Activated CD4-positive, alpha-beta T cell treated with anti-CD3 and anti-CD28 coated beads, Interleukin-2, amount 10 ng/mL, durations not matched to agents 7 days and 5 days (primary cell): ENCODE measurements at places on chromosomes 2 and 18. TPM values are rescaled to one million over a fixed set of nuclear protein-coding genes. Genes with fewer than 3 reads are reported as not detected.

Gene DYSF
- 0.12 TPM for total RNA-seq

GRCh38 chr2:10779776-10780490 lies 32.7 kb downstream of the PDIA6 start:
- no peak for DNase-seq

DNA sequence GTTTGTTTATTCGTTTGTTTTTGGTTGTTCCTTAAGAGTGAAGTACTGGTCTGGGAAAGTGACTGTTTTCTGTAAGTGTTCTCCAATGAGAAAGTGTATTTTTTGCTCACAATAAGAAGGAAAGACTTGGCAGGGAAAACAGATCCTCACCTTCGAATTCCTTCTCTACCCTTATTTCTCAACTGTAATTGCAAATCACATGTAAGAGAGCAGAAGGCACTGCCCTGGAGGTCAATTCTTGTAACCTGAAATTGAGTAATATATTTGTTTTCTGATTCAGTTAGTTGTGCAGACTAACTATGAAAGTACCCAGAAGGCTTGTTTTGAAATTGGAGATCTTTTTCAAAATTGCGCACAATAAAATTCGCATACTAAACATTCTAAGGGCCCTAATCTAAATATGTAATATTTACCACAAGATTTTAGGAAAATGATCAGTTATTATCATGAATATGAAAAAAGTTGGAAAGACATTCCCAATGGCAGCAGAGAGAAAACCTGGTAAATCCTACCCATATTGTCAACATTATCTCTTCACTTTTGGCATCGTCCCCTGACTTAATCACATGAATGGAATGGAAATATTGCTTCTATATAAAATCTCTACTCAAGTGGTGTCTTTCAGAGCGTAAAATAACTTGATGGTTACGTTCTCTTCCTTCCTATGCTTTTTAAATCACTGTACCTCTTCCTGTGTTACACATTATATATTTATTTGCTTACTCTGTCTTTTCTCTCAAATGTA lies 24.1 kb downstream of the TFPI start:
- DNase-seq = no peak

GRCh38 chr2:59196491-59196890 lies 955.4 kb upstream of the FANCL start:
- no peak for DNase-seq

DNA sequence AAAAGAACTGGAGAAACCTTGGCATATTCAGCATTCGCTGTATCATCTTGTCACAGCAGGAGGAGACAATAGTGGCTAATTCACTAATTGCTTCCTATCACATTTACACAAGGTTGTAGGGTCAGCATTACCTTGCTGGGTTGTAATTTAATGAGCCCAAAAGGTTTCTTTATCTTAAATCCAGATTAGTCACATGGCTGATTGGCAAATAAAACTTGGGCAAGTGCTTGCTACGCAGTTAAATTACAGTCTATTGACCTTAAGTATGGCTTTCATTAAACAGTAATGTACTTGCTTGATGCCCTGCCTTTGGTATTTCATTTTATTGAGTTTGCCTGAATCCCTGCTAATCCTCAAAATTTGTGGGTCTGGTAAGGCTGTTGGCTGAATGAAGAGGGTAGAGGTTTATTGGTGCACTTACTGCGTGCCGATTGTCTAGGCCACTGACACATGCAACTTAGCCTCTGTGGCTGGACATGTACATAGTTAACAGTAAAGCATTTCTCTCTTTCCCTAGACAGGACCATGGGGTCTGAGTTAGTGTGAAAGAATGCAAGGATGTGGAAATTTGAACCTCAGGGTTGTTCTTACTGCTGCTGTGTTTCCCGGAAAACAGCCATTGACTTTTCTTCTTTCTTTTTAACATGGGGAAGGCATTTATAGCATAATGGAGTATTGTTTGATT lies 34.3 kb downstream of the FMNL2 start:
- no peak for DNase-seq

DNA sequence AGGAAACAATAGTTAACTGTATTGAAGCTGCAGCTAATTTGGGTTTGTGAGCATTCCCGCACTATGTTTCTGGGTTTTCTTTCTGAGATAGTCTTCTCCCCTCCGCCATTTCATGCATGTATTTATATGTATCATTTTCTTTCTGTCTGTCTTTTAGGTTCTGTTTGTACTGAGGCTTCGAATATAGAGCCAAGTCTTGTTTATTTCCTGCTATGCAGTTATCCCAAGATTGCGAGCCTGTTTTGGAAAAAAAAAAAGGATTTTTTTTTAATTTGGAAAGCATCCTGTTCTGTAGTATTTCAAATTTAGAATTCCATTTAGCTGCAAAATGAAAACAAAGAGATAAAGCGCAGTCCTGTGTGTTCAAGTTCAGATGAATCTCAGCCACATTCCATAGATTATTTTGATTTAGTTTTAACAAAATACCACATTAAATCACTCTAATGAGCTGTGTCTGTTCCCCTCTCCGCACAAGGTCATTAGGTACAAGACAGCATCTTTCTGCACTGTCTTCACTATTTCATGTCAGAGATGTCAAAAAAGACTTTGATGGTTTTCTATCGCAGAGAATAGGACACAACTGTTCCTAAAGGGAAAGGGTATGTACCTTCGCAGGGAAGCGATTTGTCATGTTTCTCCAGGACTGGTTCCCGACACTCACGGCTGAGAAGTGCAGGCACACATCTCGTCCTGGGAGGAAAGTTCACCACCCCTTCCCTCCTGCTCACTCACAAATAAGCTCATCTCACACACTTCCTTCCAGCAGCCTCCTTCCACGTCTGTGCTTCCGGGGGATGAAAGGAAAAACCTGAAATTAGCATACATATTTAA lies 443.4 kb downstream of the ZNF516 start:
- DNase-seq = no peak

DNA sequence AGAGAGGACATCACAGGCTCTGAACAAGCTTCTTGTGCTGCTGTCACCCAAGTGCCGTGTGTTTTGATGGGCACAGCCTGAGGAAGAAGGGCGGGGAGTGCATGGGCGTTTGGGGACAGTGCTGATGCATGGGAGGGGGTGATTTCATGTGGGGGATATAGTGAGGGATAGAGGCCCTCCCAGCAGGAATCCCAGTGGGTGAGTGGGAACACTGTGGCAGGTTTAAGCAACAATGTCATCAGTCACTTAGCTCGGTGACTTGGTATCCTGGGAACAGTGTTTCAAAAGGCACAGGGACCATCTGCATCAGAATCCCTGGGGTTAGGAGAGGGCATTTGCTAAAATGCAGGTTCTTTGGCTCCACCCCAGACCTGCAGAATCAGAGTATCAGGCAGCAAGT lies 609 bp downstream of the SIGLEC15 start:
- no peak for DNase-seq

- no peak for DNase-seq
These were observed 64.4 kb downstream of the TTC21B start for GRCh38 chr2:165889158-165889557.

Gene VAMP8
- 149 TPM for total RNA-seq

DNA sequence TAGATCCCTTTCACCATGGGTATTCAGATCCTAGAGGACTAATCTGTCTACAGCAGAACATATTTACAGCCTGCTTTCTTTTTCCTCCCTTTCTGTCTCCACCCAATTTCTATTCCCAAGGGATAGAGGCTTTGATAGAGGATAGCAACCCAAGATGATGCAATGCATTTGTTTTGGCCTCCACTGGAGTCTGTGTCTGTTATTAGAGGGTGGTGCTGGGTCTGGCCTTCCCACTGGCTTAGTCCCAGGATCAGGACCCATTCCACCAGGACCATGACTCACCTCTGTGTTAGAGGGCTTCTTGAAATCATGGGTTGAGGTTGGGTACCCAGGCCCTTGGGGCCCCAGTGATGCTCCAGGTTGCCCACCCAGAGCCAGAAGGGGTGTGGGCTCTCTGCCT lies 239.7 kb upstream of the TNP1 start:
- DNase-seq = no peak

Gene ALPG
- total RNA-seq = not detected

DNA sequence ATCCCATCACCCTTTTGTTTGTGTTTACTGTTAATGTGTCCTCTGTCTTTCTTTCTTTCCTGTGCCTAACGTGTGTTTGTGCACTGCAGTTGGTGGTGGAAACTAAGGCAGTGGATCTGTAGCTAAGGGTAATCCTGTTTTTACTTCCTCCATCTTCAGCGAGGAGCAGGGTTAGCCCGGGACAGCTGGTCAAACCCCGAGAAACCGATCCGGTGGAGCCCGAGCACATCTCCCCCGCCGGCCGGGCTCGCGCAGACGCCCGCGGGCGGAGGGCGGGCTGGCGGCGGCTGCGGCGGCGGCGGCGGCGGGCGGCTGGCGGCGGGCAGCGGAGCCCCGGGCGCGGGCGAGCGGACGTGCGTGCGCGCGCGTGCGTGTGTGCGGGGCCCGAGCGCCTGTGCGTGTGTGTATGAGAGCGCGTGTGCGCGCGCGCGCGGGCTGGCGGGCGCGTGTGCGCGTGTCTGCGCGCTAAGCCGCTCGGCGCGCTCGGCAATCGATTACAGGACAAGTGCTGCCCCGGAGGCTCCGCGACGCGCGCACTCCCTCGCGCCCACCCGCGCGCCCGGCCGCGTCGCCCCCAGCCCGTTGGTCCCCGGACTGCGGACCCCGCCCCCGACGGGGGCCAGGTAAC lies at the start of gene IKZF2:
TSS of gene IKZF2 (minus strand) at position 176 of the 628 bp plus-strand sequence. CDS start 2,983 bp downstream, outside the sequence.
- DNase-seq = peak; percentile 67

GRCh38 chr2:227853204-227853629 lies 18.2 kb upstream of the DAW1 start:
- no peak for DNase-seq

DNA sequence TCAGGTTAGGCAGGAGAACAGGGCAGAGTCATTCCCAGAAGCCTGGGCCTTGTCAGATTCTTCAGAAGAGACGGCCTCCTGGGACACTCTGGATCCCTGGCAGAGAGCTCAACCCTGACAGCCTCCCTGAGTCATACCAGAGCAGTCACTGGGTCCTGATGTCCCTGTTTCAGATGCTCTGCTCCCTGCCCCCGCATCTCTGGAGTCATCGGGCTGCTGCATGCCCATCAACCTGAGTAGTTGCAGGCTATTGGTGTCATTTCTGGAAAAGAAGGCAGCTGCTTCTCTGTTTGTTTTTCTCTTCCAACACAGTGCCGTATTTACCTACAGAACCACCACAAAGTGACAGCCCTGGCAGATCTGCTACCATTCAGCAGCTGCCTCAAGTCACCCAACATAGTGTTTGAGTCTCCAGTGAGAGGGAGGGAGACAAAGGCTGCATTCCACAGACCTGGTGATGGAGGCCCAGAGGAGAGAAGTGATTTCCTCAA lies 145.1 kb downstream of the B3GNT2 start:
- DNase-seq = no peak

Gene RPL31
- total RNA-seq = 1,501 TPM

DNA sequence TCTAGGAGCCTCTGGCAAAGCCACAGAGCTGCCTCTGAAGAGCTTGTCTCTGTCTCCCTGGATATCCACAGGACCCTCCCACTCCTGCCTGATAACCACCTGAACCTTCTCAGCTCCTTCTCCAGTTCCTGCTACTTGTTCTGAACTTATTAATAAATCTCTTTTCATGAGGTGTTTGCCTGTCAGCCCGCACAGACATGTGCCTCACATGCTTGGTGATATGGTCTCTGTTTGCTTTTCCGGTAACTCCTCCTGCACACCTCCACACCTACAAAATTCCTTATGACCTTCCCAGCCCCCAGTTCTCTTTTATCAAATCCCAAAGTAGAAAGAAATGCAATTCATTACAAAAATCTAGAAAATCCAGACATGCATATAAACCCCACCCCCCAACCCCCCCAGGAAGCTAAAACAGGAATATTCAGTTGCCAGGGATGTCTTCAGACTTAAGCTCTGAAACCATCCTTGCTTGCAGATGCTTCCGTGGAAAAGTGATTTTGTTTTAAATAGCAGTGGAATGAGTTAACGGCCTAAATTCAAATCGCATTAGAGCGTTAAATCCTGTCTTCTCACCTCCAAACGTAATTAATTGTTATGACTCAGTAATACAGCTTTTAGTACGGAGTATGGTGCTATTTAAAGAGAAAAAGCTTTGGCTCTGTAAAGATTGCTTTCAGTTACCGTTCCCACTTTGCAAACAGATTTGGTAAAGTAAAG lies 2.1 kb upstream of the PID1 start:
- no peak for DNase-seq

DNA sequence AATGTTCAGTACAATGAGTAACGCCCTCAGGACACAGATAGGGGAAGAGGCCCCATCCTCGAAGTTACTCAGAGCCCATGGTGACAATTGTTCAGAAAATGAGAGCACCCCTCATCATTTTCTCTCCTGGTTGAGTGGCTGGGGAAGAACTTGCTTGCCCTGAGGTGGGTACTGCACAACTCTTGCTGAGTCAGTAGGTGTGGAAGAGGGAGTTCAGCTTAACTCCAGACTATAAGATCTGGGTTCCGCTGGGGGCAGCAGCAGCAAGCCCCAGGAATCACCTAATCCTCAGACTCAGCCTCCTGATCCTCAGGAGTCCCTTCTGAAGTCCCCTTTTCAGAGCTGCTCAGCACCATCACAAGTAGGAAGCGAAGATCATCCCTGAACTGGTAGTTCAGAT lies 123.7 kb downstream of the PIEZO2 start:
- no peak for DNase-seq

- DNase-seq = no peak
These were observed 50.4 kb downstream of the NCKAP5 start for GRCh38 chr2:133517876-133518275.

Gene CYP27C1
- not detected for total RNA-seq

Gene GLI2
- 0.07 TPM for total RNA-seq

Gene COL4A3
- not detected for total RNA-seq

GRCh38 chr2:142321706-142322280 lies 191.0 kb upstream of the LRP1B start:
- DNase-seq = no peak

DNA sequence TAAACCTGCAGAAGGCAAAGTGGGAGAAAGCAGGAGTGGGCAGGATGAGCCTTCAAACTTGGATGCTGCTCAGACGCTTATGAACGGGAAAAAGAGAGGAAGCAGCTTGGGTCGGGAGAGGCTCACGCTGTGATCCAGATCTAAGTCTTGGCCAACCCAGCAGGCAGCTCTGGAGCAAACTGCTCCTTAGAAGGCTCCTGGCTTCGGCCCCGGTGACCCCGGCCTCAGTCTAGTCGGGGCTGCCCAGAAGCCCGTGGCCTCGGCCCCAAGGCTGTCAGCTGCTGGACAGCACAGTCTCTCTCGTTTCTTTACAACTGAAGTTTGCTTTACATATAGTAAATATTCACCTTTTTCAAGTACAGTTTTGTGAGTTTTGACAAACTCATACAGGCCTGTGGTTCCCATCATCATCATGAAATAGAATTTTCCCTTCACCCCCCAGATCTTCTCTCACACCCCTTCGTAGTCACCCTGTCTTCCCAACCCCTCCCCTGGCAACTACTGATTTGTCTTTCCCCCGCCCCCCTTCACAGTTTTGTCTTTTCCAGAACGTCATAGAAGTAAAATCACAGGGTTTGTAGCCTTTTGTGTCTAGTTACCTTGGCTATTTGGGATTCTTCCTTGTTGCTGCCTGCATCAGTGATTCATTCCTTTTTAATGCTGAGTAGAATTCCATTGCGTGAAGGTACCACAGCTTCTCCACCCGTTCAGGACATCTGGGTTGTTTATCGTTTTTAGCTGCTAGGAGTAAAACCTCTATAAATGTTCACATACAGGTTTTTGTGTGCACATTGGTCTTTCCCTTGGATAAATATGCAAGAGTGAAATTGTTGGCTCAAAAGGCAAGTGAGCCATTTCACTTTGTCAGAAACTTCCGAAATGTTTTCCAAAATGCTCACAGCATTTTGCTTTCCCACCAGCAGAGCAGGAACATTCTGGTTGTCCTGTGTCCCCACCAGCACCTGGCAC lies 35.1 kb downstream of the MYO7B start:
- no peak for DNase-seq
